ENCODE measurements at places on chromosomes 7 and 10.
A peak's percentile ranks its signal among the peaks of the same experiment; 100 is the strongest.

- DNase-seq, result no peak
Measured at GRCh38 chr10:77230194-77230593, 407.4 kb downstream of the KCNMA1 start.

DNA sequence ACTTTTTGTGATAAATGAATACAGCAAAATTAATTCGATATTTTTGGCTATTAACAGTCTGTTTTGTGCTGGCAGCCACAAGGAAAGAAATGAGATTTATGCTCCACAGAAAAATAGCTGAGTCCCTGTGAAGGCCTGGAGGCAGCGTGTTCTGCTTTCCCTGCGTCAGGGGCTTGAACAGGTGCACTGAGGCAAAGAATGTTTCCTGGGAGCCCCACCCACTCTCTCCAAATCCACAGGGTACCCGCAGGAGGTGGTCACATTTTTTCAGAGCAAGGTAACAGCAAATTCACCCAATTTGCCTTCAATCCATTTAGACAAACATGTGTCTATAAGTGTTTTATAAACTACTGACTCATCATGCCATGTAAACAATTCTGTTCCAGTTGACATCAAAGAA lies 308.1 kb downstream of the TCERG1L start:
- DNase-seq, result no peak

GRCh38 chr7:99740573-99741440 lies 5.8 kb upstream of the CYP3A7 start:
- no peak for DNase-seq

DNA sequence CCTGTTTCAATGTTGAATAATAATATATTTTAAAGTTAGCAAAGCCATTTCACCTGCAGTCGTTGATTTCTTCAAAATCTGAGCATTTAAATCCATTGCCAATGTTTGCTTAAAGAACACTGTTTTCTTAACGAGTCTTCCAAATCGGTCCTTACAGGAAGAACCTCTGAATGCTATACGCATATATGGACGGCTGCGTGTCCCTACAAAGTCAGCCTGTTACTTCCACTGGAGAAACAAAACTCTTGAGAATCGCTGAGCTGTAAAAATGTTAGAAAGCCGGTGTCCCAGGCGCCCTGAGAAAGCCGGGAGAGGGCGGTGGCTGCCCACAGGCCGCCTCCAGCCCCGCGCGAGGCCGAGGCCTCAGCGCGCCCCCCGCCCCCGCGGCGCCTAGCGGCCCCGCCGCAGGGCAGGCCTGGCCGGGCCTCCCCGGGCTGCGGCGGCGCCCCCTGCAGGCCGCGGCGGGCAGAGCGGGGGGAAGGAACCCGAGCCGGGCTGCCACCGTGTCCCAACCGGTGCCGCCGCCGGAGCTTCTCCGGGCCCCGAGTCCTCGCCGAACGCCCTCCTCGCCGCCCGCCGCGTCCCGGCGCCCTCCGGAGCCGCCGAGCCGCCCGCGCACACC lies at the start of gene FHIP2A:
Gene FHIP2A, plus strand, starts transcription at position 488 of the 622 bp plus-strand sequence. CDS start 299 bp downstream, outside the sequence.
- peak; percentile 96 for DNase-seq

DNA sequence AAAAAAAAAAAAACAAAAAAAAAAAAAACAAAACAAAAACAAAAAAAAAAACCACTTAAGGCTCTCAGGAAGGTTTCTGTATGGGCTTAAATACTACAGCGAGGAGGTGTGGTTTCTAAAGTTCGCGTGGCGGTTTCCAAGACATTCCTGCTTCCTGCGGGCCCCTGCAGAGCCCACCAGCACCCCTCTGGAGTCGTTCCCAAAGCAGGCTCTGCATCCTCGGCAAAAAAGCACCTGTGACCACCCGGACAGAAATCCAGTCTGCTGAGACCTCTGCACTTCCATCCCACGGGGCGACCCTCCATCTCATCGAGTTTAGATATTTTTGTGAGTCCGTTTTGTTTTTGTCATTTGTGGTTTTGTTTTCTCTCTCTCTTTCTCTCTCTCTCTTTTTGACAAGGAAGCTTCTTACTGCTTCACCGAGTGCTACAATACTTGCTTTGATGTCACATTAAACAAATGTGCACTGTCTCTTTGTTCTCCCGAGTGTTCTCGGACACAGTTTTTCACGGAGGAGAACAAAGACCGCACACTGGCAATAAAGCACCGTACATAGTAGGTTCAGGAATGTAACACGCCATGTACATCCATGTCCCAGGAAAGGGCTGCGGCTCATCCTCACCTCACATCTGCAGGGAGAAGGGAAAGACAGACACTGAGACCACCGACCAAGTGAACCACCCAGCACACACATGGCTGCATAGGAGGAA lies 21.5 kb downstream of the PDGFA start:
- no peak for DNase-seq

GRCh38 chr7:26141077-26141476 lies 10.9 kb upstream of the NFE2L3 start:
- DNase-seq, result no peak

DNA sequence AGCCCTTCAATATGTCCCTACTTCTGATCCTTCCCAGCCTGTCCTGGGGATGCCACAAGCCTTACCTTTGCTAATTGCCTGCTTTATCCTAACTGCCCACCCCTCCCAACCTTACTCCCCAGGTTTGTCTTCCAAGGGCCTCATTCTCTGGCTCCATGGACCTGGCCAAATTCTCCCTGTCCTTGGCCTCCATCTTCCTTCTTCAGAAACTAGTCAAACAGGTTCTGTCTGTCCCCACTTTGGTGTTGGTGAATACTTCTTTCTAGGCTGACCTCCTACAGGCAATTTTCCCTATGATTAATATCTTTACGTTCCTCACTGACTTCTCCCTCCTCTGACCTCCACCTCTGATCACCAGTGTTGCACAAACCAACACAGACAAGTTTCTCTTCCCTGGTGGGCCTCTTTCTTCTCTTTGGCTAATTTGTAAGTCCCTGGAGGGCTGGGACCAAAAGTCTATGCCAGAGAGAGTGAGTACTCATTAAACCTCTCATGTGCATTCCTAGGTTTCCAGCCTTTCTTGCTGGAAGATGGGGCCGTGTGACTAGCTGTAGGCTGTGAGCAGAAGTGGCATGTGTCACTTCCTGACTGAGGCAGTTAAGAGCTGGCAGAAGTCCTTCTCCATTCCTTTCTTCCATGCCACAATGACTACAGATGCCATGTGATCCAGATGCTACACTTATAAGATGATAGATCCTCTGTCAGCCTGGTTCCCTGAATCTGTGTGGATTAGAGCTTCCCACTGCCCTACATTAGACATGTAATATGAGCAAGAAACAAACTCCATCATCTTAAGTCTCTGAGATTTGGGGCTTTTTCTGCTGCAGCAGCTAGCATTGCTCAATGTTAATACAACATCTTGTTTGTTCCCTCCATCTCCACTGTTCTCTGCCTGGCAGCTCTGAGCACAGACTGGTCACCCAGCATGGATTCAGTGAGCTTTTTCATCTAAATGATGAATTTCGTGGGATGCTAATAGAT lies 382.7 kb downstream of the RPS24 start:
- DNase-seq, result no peak
